ACHN (cell line): ENCODE measurements at places on chromosomes 7 and 10.

GRCh38 chr10:131020775-131021174 is 290.7 kb downstream of the TCERG1L start:
- no peak for DNase-seq

GRCh38 chr10:112797197-112797596 is 152.8 kb upstream of the TCF7L2 start:
- DNase-seq: no peak

DNA sequence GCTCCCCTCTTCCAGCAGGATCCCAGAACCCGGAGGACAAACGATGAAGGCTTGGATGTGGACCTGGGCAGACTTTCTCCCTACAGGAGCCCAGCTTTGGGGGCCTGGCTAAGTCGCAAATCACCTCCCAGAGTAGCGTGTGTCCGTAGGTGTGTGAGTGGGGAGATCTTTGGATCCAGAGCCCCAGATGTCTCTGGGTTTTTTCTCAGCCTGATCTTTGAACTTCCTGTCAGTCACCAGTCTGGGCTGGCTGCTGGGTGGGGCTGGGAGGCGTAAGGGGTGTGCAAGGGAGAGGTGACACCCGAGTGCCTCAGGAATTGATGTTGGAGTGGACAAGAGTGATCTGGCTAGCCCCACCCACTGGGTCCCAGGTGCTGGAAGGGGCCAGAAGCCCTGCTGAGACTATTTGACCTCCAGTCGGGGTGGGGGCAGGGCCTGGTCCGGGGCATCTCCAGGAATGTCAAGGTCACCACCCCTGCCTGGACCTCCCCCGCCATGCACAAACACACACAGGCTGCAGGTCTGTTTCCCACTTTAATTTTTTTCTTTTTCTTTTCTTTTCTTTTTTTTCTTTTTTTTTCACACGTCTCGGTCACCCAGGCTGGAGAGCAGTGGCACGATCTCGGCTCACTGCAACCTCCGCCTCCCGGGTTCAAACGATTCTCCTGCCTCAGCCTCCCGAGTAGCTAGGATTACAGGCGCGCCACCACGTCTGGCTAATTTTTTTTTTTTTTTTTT is at the start of gene MOGAT3:
TSS of gene MOGAT3 (minus strand) at position 175 of the 738 bp plus-strand sequence. CDS start 182 bp downstream, outside the sequence.
- DNase-seq: no peak

GRCh38 chr7:40717242-40717641 is 582.4 kb downstream of the SUGCT start:
- peak; percentile 72 for DNase-seq

- DNase-seq: peak; percentile 26
Observed at GRCh38 chr10:93152136-93152535, 78.4 kb downstream of the CYP26A1 start.

GRCh38 chr7:30829471-30829870 is 58.3 kb downstream of the MINDY4 start:
- DNase-seq: no peak

DNA sequence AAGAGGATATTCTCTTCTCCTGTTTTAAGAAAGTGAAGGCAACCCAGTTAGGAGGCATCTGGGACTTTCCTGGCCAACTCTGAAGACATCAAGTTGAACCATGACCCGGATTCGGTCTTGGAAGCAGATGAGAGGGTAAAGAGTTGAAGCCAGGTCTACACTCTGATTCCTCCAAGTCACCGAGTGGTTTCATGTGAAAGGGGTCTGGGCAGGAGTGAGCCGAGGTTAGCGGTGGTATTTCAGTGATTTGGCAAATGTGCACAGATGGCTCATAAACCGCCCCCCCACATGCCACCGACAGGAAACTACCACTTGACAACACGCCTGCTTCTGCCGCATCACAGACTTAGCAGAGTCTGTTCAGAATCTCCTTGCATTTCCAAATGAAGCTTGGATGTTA is 11.4 kb upstream of the REPIN1 start:
- DNase-seq: no peak

- no peak for DNase-seq
Observed at GRCh38 chr10:10053051-10053450, 964.6 kb upstream of the CELF2 start.

GRCh38 chr7:91557789-91558404 is 293.7 kb downstream of the FZD1 start:
- DNase-seq: peak; percentile 99

DNA sequence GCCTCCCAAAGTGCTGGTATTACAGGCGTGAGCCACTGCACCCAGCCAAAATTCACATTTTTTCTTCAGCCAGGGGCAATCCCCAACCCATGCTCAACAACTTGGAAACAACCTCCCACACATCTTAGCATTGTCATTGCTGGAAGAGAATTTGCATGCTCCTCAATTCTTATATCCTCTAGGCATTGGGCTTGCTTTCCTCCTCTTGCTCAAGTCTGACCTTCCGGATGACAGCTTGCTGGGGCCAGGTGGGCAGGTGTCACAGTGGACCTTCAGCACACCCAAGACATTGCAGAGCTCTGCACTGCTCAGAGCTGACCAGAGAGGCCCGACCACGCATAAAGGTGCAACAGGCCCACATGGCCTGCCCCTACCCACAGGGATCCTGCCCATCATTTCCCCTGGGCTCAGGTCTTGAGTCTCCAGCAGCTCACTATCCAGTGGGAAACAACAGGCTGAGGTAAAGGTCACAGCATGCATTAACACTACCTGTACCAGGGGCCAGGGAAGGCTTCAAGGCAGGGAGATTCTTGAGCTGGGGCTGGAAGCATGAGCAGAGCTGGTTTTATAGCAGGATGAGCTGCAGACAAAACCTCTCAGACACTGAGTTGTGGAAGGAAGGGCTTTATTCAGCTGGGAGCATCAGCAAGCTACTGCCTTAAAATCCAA is 6.8 kb upstream of the GPR15LG start:
- DNase-seq: no peak

DNA sequence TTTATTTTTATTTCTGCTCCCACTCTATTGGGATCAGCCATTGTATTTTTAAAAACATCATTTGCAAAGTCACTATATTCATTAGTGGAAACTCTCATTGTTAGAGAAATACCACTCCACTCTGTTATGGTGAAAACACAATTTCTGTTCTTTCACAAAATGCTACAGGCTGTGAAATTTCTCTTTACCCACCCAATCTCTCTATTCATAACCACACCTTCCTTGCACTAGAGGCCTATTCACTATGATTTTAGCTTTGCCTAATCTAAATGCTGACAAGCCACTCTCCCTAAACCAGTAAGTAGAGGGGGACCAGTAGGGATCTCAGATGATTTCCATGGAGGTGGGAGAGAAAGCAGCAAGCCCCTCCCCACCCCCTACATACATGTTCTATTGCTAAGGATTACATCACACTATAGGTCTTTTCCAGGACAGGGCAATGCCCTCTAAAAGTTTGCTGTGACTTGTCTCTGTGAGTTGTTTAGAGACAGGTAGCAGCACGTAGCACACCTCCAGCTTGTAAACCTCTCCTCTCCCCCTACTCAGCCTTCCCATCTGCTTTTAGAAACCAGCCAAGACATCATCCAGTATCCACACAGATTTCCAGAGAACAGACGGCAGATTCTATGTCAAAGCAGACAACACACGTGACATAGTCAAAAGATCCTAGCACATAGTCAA is 58.3 kb upstream of the PPP1R3C start:
- no peak for DNase-seq

- no peak for DNase-seq
Observed at GRCh38 chr7:94307399-94308048, 87.2 kb upstream of the COL1A2 start.

DNA sequence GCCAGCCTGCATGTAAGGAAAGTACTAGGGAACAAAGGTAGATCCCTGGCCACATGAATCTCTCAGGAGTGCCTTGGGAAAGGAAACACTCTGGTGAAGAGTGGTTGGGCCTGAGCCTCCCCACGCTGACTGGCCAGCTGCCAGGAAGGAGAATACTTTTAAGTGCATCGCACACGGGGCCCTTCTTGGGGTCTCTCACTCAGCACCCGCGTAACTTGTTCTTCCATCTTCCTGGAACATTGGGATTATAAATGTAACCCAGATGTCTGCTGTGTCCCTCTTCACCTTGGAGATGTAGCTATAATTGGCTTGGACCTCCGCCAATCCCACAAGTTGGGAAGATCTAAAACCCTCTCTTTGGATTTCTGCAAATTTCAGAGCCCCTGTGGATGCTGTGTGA is 4.4 kb upstream of the GLI3 start:
- no peak for DNase-seq

GRCh38 chr10:132146271-132146671 is 40.5 kb upstream of the DPYSL4 start:
- no peak for DNase-seq

- no peak for DNase-seq
Observed at GRCh38 chr10:101969412-101969922, 86.5 kb downstream of the ARMH3 start.

DNA sequence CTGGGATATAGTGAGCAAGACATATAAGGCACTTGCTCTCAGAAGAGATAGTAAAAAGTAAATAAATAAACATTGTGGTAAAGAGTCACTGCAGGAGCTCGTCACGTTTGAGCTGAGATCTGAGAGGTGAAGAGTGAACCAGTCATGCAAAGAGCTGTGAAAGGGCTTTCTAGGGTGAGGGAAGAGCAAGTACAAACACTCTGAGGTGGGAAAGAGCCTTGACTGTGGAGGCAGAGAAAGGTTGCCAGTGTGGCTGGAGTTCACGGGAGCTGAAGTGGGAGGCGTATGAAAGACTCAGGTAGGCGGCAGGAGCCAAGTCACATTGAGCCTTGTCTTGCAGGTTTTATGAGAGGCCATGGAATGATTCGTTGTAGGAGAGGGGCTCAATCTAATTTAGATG is 141.0 kb downstream of the C1GALT1 start:
- peak; percentile 70 for DNase-seq

- DNase-seq: no peak
Observed at GRCh38 chr10:127123626-127124025, 72.8 kb downstream of the INSYN2A start.

DNA sequence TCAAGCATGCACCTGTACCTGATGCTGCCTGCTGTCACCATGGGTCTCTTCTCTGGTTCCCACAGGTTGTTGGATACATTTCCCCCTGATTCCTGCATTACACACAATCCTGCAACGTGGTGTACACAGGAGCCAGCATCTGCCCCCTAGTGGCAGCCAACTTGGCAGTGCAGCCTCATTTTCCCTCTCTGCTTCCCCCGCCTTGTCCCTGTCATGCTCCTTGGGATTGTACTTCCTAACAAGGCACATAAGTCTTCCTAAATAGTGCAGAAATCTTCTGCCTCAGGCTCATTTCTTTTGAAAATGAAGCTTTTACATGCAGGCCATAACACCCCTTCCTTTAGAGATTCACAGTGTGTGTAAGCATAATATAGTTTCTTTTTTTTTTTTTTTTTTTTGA is 387.5 kb downstream of the CCSER2 start:
- DNase-seq: peak; percentile 65
